ENCODE measurements at places on chromosomes 11 and 22.

DNA sequence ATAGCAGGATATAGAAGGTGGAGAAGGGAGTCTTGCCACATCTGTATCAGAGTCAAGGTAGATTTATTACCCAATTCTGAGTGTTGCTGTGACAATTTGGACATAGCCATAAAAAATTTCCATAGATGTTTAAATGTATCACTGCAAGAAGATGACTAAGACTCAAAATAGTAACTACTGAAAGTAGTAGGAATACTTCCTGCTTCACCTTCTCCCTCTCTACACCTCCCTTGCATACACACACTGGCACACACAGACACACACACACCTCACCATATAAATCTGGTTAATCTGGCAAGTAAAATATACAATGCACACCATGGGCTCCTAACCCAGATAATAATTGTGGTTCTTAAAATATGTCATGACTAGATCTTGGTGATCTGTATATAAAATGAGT lies 5.2 kb upstream of the ZDHHC13 start:
- DNase-seq, result no peak

DNA sequence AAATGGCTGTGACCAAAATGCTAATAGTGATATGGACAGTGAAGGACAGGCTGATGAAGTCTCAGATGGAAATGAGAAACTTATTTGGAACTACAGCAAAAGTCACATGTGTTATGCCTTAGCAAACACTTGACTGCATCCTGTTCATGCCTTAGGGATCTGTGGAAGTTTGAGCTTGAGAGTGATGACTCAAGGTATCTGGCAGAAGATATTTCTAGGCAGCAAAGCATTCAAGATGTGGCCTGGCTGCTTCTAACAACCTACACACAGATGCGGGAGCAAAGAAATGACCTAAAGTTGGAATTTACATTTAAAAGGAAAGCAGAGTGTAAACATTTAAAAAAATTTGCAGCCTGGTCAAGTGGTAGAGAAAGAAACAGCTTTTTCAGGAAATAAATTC lies 28.1 kb upstream of the CD81 start:
- no peak for DNase-seq

GRCh38 chr11:62925308-62925707 lies 4.1 kb upstream of the CHRM1 start:
- DNase-seq, result no peak

GRCh38 chr11:47917599-47918369 lies 62.6 kb upstream of the PTPRJ start:
- peak; percentile 99 for DNase-seq

DNA sequence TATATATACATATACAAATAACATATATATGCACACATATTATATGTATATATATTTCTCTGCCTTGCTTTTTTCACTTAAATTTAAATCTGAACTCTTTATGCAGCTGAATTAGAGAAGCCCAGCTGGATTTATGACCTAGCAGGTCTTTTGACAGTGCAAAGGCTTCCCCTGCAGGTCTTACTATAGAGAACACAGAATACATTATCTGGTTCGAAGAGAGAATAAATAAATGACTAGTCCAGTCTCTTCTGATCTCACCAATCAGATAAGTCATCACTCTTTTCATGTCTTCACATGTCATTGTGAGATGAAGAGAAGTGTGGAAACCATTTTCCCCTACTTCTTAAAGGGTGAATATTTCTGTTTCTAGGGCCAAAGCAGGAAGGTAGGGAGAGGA lies 58.2 kb downstream of the OR10A6 start:
- no peak for DNase-seq

- no peak for DNase-seq
These were observed 19.1 kb downstream of the RPL3 start for GRCh38 chr22:39300186-39300830.

GRCh38 chr11:117875382-117876058 lies 938 bp downstream of the FXYD6 start:
- peak; percentile 78 for DNase-seq

DNA sequence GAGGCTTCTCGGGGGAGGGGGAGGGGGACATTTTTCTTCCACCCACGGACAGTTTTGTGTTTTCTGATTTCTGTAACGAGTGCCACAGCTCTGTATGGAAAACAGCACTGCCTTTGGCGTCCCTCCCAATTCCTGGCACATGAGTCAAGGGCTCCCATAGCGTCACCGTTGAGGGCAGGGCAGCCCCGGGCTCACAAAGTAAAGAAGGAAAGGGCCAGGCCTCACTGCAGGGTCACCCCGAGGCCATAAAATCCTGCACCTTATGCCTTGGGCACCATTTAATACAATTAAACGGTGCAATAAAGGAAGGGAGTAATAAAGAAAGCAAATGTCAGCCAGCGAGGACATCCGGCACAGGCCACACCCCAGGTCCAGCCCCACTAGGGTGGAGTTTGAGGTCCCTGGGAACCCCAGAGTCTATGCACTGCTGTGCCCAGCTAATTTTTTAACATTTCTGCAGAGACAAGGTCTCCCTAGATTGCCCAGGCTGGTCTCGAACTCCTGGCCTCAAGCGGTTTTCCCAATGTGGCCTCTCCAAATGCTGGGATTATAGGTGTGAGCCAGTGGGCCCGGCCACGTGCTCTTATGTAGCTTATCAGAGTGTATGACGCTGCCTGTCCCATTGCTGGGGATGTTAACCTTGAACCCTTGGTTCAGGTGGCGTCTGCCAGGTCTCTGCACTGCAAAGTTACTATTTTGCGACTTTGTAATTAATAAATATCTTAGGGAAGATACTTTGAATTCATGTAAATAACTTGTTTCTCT lies 13.6 kb upstream of the MUC2 start:
- no peak for DNase-seq

DNA sequence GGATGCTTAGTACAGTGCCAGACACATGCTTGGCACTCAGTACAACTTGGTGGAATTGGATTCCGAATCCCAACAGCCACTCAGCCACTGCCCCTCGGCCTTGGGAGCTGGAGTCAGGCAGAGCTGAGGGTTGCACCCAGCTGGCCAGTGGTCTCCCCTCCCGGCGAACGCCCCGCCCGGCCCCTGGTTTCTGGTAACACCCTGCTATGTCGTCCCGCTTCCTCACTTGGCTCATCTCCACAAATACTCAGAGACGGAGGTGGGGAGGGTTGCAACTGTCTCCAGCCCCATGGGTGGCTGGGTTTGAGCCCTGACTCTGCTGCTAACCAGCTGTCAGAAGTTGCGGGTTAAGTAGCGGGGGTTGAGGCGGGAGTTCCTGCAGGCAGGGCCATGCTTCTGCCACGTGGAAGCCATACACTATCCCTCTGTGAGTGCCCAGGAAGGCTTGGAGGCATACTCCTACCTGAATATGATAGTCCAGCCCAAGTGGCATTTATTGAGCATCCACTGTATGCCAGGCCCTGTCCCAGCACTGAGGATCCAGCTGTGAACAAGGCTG lies 67.1 kb downstream of the GRIK4 start:
- no peak for DNase-seq

DNA sequence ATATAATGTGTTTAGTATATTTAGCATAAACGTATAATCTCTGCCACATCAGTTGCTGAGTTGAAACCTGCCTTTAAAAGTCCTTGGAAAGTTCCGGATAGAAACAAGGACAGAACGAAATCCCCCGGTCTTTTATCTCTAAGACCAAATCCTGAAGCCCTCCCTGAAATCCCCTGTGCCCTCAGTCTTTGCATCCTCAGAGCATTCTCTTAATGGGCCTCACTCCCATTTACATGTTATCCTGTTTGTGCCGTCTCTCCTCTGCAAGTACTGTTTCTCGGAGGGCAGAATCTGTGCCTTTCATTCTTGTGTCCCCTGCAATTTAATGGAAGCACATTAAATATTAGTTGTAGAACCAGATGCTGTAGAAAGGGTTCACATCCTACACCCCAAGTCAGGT lies 56.0 kb downstream of the ZNRF3 start:
- DNase-seq, result no peak

GRCh38 chr11:130785380-130786116 lies 130.7 kb downstream of the SNX19 start:
- DNase-seq, result no peak

GRCh38 chr11:18907391-18907790 lies 31.8 kb downstream of the MRGPRX1 start:
- no peak for DNase-seq

DNA sequence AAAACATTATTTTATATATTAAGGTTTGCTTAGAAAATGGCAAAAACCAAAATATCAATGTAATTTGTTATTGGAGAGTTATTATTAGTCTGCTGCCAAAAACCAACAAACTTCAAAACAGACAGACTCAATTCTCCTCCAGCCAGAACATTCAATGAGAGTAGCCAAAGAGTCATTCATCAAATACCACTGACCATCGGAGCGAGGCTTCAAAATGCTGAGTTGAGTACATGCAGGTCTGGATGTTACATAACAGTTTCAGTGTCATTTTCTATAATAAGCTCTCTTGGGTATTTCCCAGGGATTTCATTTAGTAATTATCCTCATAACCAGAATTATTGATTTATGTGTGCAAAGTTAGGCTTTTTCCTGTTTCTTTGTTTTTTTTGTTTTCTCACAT lies 42.6 kb downstream of the CHST1 start:
- no peak for DNase-seq

DNA sequence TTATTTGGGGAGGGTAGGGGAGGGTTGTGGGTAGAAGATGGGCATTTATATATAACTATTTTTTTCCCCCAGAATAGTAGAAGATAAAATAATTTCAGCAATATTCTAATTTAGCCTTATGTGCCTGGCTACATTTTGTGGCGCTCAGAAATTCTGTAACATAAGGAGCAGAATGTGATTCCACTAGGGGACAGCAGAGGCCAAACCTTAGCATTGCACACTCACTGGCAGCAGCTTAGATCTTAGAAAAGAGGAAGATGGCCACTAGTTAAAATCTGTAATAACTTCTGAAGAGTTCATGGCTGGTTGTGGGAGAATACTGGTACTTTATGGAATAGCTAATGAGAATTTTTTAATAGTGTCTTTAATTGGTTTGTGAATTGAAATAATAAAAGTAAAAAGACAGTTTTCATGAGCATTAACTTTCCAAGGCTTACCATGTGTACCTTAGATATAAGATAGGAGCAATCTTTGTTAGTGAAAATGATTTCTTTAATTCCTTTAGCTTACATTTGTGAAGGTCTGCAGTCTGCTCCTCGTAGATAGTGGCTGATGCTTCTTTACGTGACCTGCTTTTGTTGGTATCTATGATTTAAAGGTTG lies 33.1 kb downstream of the DDX10 start:
- DNase-seq, result peak; percentile 65

DNA sequence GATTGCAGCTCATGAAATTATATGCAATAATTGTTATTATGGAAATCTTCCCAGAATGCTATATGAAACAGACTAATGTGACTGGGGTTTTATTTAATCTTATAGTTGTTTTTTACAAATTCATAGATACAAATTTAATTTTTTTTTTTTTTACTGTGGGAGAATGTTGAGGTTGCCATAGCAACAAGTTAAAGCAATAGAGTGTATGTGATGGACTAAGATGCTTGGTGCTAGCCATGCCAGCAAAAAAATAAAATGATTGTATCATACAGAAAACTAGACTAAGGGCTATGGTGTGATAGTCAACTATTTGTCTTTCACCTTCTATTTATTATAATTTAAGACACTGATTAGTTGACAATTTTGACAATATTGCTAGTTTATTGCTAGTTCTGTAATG lies 163.2 kb upstream of the BLID start:
- no peak for DNase-seq

DNA sequence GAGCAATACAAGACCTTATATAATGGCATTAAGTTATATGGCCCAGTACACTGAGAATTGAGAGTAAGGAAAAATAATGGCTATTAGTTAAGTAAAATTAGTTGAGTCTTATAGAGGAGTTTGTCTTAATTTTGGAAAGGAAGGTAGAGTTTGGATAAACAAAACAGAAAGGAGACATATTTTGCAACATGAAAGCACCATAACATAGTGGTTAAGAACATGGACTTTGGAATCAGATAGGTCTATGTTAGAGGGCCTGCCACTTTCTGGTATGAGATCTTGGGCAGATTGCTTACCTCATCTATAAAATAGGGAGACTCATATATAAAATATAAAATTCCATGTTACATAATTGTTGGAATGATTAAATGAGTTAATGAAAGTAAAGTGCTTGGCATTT lies 68.9 kb downstream of the CSTPP1 start:
- DNase-seq, result no peak

DNA sequence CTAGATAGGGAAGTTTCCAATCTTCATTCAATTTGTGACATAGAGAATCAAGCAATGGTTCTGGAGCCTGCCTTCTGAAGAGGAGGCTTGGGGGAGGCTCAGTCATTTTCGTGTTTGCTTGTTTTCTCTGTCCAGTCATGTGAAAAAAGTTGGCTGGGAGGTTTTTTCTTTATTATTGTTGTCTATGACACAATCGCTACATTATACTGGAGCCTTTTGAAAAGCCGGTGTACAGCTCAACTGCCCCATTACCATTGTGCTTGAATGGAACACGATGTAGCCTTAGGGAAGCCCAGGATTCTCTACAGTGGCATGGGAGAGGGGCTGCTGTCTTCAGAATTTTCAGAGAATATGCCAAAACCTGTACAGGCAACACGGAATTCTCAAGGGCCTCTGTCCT lies 57.9 kb upstream of the NCAM1 start:
- peak; percentile 32 for DNase-seq

DNA sequence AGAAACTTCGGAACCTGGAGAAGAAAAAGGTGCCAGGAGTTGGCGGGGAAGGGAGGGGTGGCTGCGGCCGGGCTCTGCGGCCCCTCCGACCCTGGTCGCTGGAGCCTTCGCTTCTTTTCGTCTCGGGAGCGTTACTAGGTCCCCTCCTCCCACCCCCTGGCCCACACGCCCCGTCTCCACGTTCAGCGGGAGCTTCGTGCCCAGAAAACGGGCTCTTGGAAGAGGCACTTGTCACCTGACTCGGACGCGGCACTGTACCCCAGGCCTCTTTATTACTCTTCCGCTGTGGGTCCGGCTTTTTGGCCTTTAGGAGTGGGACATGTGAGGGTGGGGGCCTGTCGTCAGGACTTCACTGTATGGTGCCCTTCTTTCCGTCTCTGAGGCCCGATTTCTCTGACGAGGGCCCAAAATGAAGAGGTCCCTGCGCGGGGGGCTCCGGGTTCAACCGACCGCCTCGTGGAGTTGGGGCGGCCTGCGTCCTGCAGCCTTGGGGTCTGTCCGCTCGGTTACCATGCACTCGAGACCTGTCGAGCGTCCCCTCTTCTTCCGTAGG lies 1.2 kb downstream of the CAPRIN1 start:
- peak; percentile 39 for DNase-seq

DNA sequence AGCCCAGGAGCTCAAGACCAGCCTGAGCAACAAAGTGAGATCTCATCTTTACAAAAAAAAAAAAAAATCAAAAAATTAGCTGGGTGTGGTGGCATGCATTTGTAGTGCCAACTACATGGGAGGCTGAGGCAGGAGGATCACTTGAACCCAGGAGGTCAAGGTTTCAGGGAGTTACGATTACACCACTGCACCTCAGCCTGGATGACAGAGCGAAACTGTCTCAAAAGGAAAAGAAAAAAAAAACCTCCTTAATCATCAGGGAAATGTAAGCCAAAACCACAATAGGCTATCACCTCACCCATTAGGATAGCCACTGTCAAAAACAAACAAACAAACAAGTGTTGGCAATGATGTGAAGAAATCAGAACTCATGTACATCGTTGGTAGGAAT lies 13.4 kb downstream of the DGCR2 start:
- DNase-seq, result no peak

Measured in NCI-H1092 treated with DMSO at 0.1 percent for 48 hours (cell line).